Cerebellar cortex (tissue), 1 donor: ENCODE measurements at places on chromosomes 3 and 15.

DNA sequence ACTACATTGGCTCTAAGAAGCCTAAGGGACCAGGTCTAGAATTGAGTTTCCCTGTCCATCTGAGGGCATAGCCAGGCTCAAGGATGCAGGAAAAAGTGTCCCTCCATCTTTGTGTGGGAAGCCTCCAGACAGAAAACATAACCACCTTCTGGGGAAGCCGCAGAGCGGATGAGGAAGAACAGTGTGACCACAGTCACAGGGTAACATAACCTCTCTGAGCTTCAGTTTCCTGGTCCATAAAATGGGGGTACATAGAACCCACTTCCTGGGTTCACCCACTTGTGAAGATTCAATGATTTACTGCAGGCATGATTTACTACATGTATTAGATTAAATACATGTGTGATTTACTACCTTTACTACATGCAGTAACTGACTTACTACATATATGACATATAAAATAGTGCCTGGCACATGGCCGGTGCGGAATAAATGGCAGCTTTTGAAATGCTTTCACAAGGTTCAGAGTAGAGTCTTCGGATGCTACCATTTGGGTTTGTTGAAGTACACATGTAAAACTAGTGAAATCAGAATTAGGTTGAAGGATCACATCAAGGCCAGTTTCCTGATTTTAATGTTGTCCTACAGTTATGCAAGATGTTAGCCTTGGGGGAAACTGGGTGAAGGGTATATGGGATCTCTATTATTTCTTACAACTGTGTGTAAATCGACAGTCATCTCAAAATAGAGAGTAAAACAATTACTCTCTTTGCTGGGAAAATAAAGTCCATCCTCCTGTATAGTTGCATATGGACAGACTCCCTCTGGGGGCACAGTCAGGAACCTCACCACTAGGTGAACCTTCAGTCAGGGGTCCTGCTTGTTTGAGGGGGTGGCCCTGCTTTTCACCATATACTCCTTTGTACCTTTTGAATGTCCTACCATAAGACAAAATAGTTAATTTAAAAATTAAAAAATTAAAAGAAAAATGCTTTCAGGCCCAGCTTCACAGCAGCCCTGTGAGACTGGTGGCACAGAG is 86.0 kb downstream of the SEMA5B start:
- no peak for DNase-seq

- no peak for DNase-seq
Observed at GRCh38 chr15:62325597-62325996, 160.5 kb upstream of the C2CD4B start.

- DNase-seq: no peak
Observed at GRCh38 chr15:70907784-70908471, 15.3 kb downstream of the LRRC49 start.

DNA sequence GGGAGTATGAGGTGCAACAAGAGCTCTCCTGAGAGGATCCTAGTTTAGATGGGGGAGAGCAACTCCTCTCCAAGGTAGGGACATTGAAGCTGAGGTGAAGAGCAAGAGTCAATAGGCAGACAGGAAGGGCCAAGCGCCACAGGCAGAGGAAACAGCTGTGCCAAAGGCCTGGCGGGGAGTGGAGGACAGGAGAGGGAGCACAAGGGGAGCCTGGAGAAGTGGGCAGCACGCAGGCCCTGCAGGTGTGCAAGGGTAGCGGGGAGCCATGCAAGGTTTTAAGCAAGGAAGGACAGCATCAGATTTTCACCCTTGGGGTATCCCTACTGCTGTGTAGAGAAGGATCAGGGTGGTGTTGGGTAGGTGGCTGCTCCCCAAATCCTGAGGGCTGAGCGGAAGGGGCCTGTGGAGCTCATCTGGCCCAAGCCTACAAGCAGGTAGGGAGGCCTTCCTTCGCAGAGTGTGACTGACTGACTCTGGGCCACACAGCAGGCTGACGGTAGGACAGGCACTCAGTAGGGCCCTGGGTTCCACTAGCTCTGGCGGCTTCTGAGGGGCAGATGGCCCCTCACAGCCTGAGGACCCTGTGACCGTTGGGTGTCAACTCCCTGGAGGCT is 13.3 kb downstream of the CHST13 start:
- DNase-seq: no peak

GRCh38 chr3:55320928-55321327 is 166.2 kb downstream of the WNT5A start:
- no peak for DNase-seq

DNA sequence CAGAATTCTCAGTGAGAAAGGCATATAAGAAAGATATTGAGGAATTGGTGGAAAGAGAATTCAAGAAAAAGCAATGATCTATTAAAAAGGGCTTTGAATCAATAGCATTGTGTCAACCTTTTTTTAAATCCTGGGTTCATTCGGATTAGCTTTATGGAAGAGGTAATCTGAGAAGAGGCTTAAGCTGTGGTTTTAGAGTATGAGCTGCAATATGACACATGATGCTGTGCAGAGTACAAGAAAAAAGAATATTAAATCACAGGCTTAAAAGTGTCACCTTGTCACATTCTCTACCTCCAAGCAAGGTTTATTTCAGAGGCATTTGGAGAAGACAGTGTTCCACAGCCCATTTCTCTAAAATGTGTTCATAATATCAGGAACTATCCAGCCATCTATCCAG is 128.9 kb downstream of the RTP4 start:
- no peak for DNase-seq

- no peak for DNase-seq
Observed at GRCh38 chr15:71114066-71114680, 1.1 kb upstream of the THSD4 start.

GRCh38 chr3:179292450-179292849 is 30.4 kb upstream of the ZNF639 start:
- no peak for DNase-seq

GRCh38 chr15:30859091-30859874 is 44.4 kb upstream of the FAN1 start:
- peak; percentile 18 for DNase-seq

GRCh38 chr3:108838436-108838835 is 15.8 kb downstream of the TRAT1 start:
- no peak for DNase-seq

- no peak for DNase-seq
Observed at GRCh38 chr3:78035131-78035641, 995.3 kb downstream of the ROBO2 start.

- no peak for DNase-seq
Observed at GRCh38 chr3:69869643-69870042, 129.9 kb upstream of the SAMMSON start.

- no peak for DNase-seq
Observed at GRCh38 chr3:129353589-129353941, 74.9 kb downstream of the EFCAB12 start.

- peak; percentile 42 for DNase-seq
Observed at GRCh38 chr3:72171946-72172345, 387.0 kb upstream of the PROK2 start.

GRCh38 chr3:81666502-81667121 is 94.8 kb downstream of the GBE1 start:
- peak; percentile 22 for DNase-seq

DNA sequence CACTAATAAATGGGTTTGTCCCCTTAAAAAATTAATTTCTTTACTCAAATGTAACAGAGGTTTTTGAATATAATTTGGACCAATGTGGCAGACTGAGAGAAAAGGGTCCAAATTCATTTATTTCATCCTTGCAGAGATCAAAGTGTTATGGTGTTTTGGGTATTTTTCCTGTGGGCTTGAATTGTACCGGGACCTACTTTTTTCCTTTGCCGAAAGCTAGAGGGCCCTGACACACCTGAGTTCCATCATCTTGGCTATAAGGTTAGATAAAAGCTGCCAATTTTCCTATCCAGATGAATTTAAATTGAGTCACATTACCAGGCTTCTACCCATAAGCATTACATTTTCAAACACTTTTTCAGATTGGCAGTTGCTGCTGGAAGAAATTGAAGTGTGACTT is 908 bp downstream of the CCNB2 start:
- DNase-seq: peak; percentile 25

- no peak for DNase-seq
Observed at GRCh38 chr15:85306946-85307686, 73.3 kb upstream of the AKAP13 start.

DNA sequence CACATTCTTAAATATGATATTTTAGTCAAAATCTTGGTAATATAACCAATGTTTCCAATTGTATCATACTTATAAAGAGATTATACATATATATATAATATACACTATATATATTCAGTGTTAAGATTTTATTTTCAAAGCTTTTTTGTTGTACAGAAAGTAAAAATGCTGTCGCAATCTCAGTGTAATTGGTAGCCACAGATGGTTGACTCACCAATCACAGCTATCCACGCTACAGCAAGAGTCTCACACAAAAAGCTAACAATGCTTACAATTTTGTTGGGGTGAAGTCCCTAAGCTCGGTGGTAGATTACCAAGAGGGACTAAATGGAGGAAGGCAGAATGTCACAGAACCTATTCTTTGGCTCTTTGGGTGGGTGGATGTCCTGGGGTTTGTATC is 16.9 kb upstream of the CFAP161 start:
- no peak for DNase-seq

- no peak for DNase-seq
Observed at GRCh38 chr15:60674704-60675395, 195.9 kb upstream of the ICE2 start.

DNA sequence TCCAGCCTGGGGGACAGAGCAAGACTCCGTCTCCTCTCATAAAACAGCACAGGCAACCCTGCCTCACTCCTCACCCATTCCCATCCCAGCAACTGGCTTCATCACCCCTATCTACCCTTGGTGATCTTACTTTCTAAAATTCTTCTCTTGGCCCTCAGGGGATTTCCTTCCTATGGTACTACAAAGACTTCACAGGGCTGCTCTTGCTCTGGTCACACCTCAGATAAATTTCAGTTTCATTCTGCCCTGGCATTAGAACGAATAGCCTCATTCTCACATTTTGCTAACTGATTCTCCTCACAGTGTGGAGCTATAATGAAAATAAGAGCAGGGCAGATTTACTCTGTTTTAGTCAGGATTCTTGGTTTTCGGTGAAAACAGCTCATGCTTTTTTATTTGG is 22.1 kb upstream of the CRBN start:
- DNase-seq: no peak

GRCh38 chr3:39358333-39358732 is 24.8 kb upstream of the SLC25A38 start:
- DNase-seq: no peak

- peak; percentile 90 for DNase-seq
Observed at GRCh38 chr3:97350971-97351370, 413.6 kb upstream of the ARL6 start.

DNA sequence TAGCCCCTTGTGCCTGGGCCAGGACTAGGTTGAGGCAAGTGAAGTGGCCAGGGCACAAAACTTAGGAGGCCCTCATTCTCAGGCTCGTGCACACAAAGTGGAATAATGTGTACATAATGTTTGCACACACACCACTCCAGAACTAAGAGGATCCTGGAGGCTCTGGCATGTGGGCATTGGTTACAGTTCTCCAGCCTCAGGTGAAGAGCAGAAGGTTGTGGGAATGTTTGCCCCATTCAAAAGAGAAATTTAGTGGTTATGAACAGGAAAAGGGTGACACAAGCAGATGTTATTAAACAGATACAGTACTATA is 31.3 kb downstream of the ASB7 start:
- DNase-seq: no peak

DNA sequence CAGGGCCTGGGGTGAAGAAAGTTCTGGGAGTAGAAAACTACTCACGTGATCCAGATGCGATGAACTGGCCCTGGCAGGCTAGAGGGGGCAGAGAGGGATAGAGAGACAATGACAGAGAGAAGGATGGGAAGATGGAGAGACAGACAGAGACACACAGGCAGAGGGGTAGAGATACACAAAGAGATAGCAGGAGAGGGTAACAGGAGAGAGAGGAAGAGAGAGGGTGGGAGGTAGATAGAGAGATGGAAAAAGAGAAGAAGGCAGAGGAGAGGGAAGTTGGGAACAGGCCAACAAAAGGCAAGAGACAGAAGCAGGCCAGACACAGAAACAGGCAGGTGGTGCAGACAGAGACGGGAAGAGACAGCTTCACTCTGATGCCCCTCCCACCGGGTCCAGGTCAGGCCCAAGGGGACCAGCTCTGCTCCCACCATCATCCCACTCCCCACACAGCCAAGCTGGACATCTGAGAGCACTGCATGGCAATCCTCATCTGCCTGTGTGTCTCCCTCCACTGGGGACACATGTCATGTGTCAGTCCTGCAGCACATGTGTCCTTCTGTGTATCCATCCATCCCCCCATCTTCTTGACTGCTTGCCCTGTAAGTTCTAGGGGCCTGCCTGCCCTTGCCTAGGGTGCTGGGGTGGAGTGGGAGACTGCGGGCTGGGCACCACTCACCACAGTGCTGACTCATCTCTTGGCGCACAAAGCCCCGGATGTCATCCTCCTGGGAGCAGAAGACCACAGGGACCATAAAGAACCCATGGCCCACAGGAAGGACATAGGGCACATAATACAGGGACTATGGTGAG is 2.2 kb upstream of the UCN2 start:
- no peak for DNase-seq

- no peak for DNase-seq
Observed at GRCh38 chr3:101478980-101479379, 34.0 kb downstream of the SENP7 start.

- DNase-seq: no peak
Observed at GRCh38 chr3:43180027-43180426, 74.1 kb upstream of the POMGNT2 start.

GRCh38 chr3:22632536-22632935 is 570.6 kb upstream of the UBE2E2 start:
- DNase-seq: peak; percentile 65

- no peak for DNase-seq
Observed at GRCh38 chr15:72992841-72993252, 59.4 kb upstream of the NEO1 start.

- DNase-seq: no peak
Observed at GRCh38 chr15:90564051-90564450, 34.3 kb downstream of the CRTC3 start.

DNA sequence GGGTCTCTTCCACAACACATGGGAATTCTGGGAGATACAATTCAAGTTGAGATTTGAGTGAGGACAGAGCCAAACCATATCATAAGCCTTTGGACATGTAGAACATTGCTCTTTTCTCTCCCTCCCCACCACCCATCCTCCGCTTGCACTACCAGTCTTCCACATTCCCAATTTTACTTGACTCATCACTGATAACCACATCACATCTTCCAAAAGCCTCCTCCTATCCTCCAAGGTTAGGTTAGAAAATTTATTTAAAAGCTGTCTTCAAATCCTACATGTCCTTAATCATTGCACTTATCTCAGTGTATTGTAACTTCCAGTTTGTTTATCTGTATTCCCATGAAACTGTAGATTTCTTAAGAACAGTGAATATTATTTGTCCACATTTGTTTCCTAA is 10.4 kb downstream of the ZBED2 start:
- no peak for DNase-seq
